NCI-H1417 (cell line): ENCODE measurements at places on chromosomes 2 and 18.

DNA sequence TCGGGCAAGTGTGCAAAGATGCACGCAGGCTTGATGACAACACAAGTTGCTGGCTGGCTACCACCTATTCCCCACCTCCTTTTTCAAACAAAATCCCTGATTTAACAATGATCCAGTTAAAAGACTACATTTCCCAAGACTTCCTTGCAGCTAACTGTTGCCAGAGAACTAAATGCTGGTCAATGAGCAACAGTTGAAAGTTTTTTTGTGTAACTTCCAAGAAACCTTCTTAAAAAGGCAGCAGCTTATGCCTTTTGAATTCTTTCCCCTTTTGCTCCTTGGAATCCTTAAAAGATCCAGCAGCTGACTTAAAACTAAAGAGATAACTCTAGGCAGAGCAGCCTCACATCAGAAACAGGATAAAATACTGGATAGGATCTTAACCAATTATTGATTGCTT lies 38.5 kb downstream of the NPHP1 start:
- no peak for DNase-seq

- no peak for DNase-seq
Measured at GRCh38 chr2:14385043-14385442, 247.5 kb upstream of the LRATD1 start.

DNA sequence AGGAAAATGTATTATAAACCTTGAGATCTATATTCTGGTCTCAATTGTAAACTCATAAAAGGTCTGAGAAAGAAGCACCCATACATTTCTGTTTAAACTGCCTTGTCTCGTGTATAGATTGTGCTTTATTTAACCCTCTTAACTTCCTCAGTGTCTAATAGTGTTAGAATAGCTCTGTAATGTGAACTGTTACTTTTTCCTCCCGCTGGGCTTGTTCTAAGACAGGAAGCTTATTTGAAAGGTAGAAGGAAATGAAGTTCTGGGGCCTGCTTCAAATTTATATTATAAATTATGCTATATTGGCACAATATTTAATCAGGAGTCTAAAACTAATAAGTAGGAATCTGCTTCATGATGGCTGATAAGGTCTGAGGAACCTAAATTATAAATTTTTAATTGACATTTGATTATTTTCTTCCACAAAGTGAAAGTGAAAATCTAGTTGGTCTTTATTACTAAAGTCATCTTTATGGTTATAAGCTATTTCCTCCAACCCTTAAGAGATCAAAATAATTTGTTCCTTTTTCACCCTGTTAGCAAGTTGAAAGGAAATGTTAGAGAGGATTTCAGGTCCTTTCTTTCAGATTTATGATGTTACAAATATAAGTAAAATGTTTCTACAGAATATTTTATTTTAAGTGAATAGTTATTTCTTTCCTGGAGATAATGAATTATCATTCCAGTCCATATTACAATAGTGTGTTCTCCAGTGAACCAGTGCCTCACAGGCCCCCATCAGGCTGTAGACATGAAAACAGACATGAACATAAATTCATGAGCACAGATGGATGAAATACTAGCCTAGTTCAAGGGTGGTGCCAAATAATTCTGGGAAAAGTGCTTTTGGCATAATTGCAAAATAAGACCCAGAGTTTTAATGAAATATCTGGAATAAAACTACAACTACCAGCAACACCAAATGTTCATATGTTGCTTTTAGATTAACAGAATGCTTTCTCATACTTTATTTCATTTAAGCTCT lies 7.9 kb downstream of the MFSD6 start:
- DNase-seq = no peak

DNA sequence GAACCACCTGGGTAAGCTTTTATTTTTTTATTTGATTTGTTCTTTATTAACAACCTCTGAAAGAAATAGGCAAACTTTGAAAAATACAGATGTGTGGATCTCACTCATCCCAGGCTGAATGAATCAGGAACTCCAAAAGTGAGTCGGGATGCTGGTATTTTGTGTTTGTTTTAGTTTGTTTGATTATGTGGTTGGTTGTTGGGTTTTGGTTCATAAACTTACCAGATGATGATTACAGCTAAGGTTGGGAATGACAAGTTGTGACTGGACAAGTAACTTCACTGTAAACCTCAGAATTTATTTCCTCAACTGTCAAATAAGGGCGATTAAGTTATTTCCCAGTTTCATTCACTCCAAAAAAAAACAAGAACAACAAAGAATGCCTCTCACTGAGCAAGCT lies 80.5 kb upstream of the KIF5C start:
- no peak for DNase-seq

- no peak for DNase-seq
Measured at GRCh38 chr2:6958616-6959235, 41.5 kb downstream of the RNF144A start.
